Bronchial epithelial cell (primary cell): ENCODE measurements at places on chromosomes 5 and 9.

DNA sequence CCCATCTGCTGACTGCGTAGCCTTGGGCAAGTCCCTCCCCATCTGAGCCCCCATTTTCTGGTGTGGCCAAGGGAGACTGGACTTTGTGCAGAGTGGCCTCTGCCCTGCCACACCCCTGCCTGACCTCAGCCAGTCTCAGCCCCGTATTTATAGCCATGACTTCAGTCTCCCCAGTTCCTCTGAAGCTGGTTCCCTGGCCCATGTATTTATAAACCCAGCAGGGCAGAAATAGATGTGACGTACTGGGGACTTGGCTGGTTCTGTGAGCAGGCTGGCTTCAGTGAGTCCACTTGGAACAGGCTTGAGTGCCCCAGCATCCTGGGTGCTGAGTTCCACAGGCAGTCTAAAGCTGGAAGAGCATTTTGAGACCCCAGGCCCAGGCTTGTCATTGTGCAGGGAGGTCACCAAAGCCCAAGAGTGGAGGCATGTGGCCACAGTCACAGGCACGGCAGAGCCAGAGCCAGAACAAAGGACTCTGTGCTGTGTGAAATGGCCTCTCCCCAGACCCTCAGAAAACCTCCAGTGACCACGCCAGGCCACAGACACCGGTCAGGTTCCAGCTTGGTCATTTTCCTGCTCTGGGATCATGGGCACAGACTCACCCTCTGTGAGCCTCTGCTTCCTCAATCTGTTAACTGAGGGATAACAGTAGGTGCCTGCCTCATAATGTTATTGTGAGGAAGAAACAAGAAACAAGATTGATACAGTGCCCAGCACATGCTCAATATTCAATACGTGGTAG is 30.4 kb upstream of the SYNPO start:
- no peak for DNase-seq

DNA sequence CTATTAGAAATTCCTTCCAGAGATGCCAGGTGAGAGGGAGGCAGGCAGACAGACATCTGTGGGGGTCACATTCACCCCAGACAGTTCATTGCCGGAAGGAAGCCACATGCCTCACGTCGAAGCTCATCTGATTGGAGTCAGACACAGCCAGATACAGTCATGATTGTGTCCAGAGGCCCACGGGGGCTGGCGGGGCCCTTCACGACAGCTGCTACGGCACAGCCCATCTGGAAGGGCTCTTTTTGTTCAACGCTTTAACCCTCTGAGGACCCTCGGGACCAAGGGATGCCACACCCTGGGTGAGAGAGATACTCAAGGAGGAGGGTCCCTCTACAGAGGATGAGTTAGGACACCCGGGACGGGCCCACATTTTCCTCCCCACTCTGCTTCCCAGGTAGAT is 31.9 kb upstream of the GABRP start:
- no peak for DNase-seq

DNA sequence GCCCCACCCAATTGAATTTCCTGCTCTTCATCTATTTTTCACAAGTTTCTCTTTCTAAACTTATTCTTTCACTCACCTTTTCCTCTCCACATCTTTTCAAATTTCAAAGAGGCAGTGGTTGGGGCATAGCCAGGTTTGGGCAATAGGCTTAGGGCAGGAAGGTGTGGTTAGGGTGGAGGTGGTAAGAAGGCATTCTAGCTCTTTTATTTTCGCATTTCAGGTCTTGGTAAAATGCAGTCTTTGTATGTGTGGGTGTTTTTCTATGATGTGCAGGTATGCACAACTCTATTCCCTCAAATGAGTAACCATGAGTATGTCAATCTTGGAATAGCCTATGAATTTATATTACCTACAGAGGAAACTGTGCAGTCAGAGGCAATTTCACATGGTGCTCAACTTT is 129.8 kb upstream of the IFNE start:
- DNase-seq, result peak; percentile 96

- peak; percentile 97 for DNase-seq
These were observed 19.9 kb upstream of the ZSWIM6 start for GRCh38 chr5:61311836-61312808.

GRCh38 chr9:124551472-124552272 is 44.5 kb upstream of the NR5A1 start:
- peak; percentile 71 for DNase-seq

DNA sequence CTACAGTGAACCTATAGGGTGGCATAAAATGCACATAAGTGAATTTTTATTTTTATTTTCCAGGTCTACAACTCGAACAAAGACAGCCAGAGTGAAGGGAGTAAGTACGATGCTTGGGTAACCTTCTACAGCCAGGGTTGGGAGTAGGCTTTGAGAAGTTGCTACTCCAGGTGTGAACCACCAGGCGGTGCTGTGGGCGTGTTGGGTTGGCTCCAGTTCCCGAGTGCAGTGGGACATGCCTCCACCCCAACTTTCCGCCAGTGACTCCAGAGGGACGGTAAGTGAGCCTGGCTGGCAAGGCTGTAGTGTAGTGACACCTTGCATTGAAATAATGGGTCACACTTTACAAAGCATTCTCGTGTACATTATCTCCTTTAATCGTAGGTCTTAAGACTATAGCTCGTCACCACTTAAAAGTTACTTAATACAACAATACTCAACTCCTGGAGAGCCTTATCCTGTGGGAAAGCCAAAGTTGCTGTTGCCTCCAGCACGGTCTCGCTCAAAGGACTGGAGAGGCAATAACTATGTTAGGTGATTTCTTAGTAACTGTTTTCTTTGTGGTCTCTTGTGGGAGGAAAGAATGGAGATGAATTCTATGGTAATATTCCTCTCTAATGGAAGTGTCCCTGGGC is 244.0 kb downstream of the ARHGAP26 start:
- DNase-seq, result no peak

GRCh38 chr9:29714860-29715259 is 2141.6 kb upstream of the C9orf72 start:
- no peak for DNase-seq

DNA sequence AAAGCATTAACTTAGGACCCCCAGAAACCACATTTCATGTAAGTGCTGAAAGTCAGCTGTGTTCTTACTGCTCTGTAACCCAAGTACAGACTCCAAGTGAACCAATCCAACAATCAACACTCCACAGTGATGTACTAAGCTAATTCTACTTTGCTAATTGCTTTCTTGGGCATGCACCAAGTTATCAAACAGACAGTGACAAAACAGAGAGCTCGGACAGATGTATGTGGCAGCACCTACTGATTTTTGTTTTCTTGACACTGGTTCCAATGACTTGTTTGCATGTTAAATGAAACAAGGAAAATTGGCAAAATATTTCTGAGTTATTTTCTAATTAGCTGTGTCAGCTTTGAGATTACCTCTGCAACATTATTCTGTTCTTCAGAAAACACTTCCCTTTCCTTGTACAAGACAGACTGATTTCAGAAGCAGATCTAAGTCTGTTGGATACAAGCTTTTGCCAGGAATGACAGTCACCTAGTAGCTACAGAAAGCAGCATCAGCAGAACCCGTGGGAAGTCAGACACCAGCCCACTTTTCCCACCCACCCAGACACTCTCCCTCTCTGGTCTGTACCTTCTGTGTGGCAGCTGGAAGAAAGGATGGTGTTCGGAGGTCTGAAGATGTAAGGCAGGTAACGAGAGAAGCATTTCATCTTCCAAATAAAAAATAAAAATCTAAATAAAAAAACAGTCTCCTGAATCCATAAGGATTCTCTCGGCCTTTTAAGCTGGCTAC is 176.7 kb upstream of the PPP2R2B start:
- DNase-seq, result no peak

DNA sequence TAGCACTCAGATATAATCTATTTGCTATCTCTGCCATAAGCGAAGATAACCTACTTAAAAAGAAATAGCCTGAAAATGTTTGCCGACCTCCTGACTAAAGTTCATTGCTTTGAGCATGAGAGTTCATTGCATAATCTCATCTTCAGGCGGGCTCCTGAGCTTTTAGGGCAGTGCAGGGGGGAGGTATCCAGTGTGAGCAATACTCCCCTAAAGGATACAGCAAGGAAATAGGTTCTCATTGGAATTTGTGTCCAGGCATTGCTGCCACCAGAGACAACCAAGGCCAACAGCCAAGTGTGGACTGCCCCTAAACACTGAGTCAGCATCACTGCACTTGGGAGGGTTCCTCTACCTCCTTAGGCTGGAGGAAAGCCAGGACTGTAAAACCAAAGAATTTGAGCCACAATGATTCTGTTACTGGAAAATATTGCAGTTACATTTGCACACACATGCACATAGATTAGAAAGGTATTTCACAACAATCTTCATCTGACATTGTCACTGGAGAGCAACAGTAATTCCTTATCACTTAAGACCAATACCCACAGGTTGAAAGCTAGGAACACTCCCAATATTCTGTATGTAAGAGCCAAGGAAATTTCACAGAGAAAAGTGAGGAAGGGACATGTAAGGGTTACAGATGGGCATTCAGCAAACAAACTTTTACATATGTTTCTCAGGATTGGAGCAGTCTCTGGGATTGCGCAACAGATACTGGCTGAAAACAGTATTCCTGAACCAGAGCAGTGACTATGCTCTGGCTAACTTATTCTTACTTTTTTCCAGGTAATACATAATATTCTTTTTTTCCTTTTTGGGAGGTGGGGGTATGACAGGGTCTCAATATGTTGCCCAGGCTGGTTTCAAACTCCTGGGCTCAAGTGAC is 98.6 kb upstream of the TLE1 start:
- peak; percentile 69 for DNase-seq

DNA sequence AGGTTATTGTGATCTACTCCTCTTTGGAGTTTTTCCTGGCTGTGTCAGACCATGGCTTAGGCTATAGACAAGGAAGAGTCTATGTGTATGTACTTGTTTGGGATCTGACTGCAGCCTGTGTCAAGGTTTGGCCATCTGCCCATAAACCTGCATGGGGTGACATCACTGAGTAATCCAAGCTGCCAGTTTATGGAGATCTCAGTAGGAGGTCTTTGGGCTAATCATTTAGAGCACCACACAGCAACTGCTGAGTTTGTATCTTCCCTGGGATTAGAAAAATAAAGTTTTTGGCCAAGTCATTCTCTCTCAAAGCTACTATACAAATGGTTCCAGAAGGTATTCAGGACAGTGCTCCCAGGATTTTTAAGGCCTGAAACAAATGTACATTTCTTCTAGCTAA is 65.5 kb upstream of the HSPB3 start:
- DNase-seq, result peak; percentile 99

DNA sequence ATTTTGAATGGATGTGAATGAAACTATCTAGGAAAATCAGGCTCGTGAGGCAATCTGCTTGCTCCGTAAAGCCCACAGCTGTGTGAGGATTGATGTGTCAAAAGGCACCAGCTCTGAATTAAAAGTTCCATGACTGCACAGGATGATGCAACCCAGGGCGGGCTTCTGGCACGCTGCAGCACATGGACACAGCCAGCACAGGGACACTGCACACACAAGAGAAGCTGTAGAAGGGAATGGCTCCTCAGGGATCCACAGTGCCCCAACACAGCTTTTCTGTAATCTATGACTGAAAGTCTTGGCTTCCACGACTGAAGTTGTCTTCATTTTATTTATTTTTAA is 151.0 kb downstream of the GCNT1 start:
- no peak for DNase-seq

DNA sequence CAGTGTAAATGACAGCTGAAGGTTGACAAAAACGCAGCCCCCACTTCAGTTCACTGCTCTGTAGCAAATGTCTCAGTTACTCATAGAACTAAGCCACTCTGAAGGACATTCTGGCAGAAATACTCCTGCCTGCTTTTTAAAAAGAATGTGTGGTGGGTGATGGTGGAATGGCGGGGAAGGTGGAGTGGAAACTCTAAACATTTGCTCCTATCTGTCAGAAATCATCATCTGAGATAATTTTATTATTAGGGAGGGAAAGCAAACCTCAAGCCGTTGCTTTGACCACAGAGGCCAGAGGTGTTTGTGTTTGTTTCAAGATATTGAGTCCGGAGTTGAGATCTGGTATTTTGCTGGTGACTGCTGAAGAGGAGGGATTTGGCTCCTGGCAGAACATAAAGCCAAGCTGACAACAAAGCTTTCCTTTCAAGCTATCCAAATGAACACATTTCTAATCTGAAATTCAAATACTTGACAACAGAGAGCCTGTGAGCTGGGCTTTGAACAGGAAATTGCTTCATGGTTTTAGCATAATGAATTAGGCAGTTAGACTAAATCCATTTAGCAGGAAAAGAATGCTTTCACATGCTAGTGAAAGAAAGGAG is 362.7 kb downstream of the CSNK1G3 start:
- no peak for DNase-seq

GRCh38 chr9:105103776-105104175 is 140.7 kb upstream of the SLC44A1 start:
- peak; percentile 93 for DNase-seq

GRCh38 chr9:104858846-104859245 is 69.1 kb downstream of the ABCA1 start:
- DNase-seq, result no peak

- DNase-seq, result no peak
These were observed 156.7 kb downstream of the FSTL4 start for GRCh38 chr5:133455676-133456075.

- no peak for DNase-seq
These were observed 45.8 kb downstream of the CDH10 start for GRCh38 chr5:24598956-24599355.
